Fibroblast of mammary gland (primary cell): ENCODE measurements at places on chromosomes 2 and 18.

DNA sequence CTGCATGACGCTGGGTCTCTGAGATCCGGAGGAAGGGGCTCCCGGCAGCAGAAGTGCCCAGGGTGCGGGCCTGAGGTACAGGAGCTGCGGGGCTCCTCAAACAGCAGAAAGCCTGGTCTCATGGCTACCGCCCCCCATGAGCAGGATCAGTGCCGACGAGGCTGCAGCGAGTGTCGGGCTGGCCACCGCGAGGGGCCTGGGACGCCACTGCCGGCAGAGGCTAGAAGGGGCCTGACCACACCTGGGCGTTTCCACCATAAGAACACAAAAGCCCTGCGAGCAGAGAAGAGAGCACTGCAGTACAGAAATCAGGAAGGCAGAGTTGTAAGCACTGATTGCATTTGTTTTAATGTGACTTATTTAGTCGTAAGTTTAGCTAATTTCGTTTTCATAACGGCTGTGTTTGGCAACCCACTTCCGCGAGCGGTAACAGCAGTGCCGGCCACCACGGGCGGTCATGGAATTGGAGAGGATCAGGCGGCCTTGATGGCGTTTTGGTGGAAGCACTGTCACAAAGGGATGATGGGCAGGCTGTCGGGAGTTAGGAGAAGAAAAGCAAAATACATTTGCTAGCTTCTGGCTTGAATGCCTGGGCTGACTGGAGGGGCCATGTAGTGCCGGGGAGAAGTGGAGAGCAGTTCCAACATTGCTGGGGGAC lies 117.4 kb downstream of the HDAC4 start:
- DNase-seq, result no peak

- DNase-seq, result no peak
Observed at GRCh38 chr2:127201452-127201851, 18.6 kb downstream of the CYP27C1 start.

DNA sequence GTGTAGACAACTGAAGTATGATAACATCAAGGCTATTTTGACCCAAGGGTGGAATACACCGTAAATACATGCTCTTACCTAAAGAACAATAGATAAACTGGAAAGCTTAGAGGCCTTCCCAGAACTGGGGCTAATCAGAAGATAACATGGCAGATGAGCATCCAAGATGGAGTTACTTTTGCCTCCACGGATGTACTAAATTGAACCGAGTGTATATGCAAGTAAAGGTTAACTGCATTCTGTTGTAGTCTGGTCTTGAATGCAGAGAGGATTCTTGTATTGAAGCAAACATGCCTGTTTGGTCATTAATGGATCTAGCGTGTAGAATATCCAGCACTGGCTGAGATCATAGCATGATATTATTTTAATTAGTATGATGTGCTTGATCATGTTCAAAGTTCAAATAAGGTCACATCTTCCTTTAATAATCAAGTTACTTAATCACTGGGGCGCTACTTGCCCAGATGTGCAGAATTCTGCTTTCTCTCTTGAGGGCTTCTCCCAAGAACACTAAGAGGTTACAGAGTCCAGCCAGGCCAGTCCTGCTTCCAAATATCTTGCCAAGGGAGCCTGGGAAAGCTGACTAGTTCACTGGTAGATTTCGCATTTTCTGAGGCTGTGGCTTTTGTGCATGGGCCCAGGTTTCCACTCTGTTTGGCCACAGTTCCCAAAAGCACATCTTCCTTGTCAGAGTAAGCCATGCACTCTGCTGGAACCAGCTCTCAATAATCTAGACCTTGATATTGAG lies 37.5 kb upstream of the ACSL3 start:
- peak; percentile 45 for DNase-seq

DNA sequence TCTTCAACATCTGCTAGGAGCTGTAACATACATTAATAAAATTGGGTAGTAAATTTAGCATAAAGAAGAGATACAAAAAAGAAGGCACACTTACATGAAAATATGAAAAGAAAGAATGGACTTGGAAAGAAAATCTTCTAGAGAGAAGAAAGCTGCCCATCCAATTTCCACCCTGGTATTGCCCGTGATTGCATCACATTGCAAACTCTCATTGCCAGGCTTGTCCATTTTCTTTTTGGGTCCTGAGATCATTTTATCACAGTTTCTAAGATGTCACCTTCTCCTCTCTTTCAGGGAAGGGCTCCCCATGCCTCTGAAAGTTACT lies 321.5 kb downstream of the RND3 start:
- no peak for DNase-seq

DNA sequence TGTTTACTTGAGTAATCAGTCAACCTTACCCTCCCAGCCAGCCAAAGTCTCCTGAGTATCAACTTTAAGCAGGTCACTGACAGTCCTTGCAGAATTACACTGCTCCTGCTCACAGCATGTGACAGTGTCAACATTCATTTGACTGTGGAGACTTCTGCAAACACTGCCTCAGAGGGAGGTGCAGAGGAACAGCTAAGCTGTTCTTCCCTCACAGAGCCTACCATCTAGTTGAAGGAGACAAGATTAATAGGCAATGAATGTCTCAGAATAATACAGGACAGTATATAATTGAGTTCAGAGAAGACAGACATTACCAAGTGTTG lies 11.9 kb downstream of the SLC14A2 start:
- no peak for DNase-seq

- peak; percentile 31 for DNase-seq
Observed at GRCh38 chr2:61471905-61472805, 1.3 kb upstream of the USP34 start.

DNA sequence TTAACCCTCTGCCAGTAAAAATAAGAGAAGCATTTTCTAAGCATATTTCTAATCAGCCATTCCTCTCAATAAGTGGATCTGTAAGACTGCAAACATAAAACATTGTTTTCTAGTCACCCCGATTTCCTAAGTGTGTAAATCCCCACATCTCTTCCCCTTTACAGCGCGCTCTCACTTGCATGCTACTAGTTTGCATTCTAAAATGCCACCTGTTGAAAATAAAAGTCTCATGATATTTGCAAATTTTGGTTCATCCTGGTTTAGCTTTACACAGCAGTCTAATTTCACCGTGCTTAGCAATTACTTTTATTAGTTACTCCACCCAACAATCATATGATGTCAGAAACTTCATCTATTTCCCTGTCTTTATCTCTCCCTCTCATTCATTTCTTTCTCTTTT lies 1230.7 kb upstream of the ZEB2 start:
- DNase-seq, result no peak

GRCh38 chr2:215615803-215616174 lies 179.9 kb upstream of the FN1 start:
- DNase-seq, result no peak

GRCh38 chr2:120715353-120715752 lies 20.3 kb upstream of the GLI2 start:
- DNase-seq, result no peak

DNA sequence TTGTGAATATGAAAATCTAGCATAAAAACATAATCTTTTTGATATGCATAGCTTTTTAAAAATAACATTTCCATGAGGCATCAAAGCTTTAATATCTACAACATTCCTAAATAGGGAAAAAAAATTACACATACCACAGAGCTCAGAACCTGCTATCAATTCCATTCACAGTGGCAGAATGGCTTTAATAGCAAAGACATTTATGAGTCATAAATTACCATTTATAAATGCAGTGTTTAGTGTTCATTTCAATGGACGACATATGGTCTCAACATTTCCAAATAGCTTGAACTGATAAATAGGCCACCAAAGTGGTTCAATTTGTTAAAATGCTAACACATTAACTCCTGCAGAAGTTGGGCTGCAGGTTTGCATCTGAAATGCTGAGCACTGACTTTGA lies 600.6 kb upstream of the SETBP1 start:
- DNase-seq, result no peak

GRCh38 chr2:28513097-28513496 lies 17.2 kb downstream of the PLB1 start:
- no peak for DNase-seq

DNA sequence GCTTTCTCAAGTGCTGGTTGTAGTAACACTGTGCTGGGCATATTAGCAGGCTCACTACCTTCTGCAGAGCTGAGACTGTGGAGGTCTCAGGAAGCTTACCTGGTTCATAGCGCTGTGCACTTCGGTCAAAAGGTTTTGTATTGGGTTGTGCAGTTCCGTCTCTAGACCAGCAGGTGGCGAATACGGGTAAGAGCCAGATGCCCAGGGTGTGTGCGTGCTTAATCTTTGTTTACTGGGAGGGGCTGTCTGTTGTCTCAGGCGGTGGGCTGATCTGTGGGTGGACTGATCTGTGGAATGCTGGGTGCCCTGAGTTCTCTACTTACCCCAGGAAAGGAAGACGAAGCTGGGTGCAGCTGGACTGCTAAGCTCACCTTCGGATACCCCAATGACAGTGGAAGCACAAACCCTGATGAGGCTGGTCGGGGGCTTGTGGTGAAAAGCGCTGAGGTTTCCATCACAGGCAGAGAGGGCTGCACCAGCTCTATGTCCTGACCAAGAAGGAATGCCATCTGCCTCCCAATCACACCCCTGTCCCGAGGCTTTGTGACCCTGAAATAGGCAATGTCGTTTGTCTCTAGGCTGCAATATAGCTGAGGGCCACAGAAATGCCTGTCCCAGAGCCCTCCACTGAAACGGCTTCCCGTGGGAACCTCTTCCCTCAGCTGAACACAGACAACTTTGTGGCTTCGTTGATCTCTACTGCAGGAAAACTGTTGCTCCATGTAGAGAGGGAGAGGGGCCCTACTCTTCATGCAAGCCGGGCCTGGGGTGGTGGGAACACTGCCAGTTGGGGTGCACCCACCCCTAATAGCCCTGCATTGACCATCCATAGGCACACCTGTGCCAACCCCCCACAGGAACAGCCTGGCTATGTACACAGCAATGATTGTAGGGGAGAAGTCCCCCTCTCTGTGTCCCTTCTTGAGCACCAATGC lies 45.9 kb upstream of the FAM117B start:
- peak; percentile 72 for DNase-seq

DNA sequence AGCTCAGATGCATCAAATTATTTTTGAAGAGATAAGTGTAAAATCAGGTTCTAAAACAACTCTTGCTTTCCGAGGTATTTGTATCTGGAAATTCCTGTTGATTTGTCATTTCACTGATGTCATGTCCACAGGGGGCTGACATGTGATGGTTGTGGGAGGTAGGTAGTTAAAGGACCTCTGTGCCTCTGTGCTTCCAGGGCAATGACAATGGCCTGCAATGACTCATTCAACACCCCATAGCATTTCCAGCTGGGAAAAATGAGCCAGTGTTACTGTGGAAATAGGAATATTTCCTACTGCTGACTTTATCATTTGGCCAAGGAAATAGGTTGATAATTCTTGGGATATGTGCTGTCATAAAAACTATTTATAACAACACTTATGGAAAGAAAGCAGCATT lies 86.2 kb upstream of the CCDC195 start:
- peak; percentile 52 for DNase-seq

DNA sequence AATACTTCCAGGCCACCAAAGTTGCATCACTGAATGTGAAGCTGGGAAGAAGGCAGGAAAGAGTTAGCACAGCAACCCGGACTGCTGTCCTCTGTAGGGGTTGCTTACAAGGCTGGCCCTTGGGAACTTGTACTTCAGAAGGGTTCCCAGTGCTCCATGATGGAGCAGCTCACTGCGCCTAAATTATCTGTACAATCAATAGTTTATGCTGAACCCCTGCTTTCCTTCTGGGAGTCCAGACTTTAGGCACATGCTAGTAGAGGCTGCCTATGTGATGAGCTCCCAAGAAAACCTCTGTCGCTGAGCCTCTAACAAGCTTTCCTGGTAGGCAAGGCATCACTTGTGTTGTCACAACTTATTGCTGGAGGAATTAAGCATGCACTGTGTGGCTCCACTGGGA lies 34.3 kb downstream of the XDH start:
- no peak for DNase-seq

DNA sequence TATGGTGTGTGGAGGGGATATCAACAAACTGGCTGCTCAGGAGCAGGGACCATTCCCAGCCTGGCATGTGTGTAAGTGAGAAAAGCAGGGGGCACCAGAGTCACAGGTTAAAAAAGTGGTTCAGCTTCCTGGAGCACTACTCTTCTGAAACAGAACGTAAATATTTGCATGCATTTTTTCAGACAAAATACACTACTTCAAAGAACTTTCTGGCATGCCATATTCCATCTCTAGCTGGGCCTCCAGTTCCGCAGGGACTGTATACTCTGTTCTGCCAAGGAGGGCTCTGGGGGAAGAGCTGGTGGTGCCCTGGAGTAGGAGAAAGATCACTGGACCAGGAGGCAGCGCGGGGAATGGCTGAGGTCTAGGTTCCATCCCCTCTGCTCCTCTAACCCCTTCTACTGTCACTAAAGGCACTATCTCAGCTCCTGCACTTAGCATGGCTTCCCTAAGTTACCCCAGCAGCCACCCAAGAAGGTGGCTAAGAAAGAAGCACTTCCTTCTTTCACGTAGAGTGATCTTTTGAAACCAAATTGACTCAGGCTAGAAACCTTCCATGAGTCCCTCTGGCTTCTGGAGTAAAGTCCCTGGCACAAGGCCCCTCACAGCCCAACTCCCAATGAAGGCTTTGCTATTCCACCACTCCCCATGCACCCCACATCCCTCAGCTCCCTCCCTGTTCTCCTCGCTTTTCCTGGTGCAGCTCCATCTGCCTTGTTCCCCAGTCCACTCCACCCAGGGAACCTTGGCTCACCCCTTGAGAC lies 57.6 kb upstream of the CABLES1 start:
- peak; percentile 7 for DNase-seq

DNA sequence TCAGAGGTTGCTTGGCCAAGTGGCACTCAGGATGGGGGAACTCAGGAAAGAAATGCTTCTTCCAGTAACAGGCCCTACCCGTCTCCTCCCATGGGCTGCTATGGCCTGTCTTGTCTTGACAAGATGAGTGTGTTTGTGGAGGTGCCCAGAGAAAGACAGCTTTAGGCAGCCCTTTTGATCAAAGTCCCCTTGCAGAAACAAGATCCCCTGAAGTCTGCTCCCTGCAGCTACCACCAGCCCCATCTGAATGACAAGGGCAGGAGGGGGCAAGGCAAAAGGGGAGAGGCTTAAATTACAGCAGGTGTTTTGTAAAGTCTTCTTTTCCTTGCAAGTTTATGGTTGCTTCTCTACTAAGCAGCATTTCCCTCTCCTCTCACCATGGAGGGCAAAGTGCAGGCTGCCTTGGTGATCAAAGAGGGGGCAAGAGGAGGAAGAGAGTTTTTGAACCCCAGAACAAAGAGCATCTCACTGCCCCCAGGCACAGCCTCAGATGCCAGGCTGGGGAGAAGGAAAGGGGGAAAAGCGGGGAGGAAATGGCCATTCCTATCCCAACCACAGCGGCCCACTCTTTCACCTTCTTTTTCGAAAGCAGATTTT lies 6.7 kb downstream of the EVA1A start:
- no peak for DNase-seq

- no peak for DNase-seq
Observed at GRCh38 chr18:58813561-58814225, 51.0 kb upstream of the ZNF532 start.

GRCh38 chr2:705971-706511 lies 28.8 kb upstream of the TMEM18 start:
- DNase-seq, result no peak

DNA sequence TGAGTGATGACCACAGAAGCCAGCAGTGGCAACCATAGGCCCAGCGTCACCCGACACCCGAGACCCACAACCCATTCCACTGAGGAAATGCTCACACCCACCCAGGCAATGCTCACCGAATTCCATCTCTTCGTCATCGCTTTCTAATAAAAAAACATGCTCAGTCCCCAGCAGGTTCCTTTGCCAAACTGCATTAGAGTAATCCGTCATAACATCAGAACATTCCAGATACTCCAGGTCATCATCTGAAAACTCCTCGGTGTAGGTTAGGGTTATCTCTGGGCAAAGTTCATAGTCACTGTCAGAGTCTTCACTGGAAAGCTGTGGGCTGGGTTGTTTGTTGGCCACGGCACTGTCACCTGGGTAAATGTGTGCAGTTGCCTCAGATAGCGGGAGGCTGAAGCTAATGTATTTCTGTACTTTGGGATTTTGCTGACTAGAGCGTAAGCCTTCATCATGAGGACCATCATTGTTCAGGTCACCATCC lies 49.3 kb downstream of the ALPK2 start:
- DNase-seq, result peak; percentile 92
